PC-3 (cell line): ENCODE measurements at places on chromosomes 4 and X. TPM values are rescaled to one million over a fixed set of nuclear protein-coding genes. Genes with fewer than 3 reads are reported as not detected.

CFI gene
- not detected in 2 replicates for total RNA-seq

RAB9B gene
- 1.2 and 1.5 TPM in 2 replicates for total RNA-seq

GRCh38 chr4:29805916-29806480 is 914.2 kb upstream of the PCDH7 start:
- H3K27me3 ChIP-seq = no peaks in the 10 kb centered on the region
- no peak for DNase-seq
- no peaks in the 10 kb centered on the region for H3K36me3 ChIP-seq
- H3K4me1 ChIP-seq = no peaks in the 10 kb centered on the region
- no peak overlapping the region for H3K27ac ChIP-seq
- H3K4me3 ChIP-seq = no peak overlapping the region

LRRC66 gene
- total RNA-seq = 0.58 and 1.1 TPM in 2 replicates

DNA sequence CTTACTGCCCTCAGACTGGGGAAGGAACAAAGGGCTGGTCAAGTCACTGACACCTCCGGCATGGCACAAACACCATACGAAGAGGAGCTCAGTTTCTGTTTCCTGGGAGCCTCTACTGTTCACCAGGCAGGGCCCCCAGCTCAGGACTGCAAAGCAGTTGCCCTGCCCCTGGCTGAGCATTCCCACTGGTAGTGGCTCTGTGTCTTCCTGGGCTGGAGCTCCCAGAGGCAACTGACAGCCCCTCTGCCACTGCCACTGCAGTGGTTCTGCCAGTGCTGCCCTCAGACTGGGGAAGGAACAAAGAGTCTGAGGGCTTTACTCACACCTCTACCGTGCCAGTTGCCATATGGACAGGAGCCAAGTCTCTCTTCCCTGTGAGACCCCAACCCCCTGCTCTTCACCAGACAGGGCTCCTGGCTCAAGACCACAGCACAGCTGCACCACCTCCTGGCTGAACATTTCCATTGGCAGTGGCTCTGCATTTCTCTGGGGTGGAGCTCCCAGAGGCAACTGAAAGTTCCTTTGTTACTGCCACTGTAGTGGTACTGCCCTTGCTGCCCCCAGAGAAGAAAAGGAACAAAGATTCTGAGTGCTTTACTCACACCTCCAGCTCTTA is 67.9 kb downstream of the SMARCA5 start:
- H3K27me3 ChIP-seq = no peaks in the 10 kb centered on the region
- no peak overlapping the region for H3K27ac ChIP-seq
- H3K4me3 ChIP-seq = no peak overlapping the region
- no peaks in the 10 kb centered on the region for H3K36me3 ChIP-seq

DNA sequence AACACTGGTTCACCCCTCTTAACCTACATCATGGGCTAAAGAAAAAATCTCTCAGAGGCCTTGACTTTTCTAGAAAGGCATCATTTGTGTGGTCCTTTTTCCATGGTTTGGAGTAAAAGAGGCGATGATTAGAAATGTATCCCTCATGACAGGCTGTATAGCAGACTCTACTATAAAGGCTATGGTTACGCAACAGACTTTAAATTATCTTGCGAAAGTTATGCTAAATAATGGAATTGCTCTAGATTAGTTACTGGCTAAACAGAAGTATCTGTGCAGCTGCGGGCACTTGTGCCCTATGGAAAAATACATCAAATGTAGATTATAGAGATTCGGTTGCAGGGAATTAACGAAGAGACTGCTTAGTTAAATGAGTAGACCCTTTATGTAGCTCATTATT is 101.6 kb downstream of the TMEM47 start:
- H3K27me3 ChIP-seq = no peaks in the 10 kb centered on the region
- H3K4me3 ChIP-seq = no peak overlapping the region
- no peak for DNase-seq
- no peak overlapping the region for H3K27ac ChIP-seq
- no peaks in the 10 kb centered on the region for H3K4me1 ChIP-seq
- no peaks in the 10 kb centered on the region for H3K36me3 ChIP-seq

TNIP2 gene
- 56.5 and 77.8 TPM in 2 replicates for total RNA-seq

- peak; percentile 72 for DNase-seq
- H3K27ac ChIP-seq = no peak overlapping the region
- H3K36me3 ChIP-seq = no peaks in the 10 kb centered on the region
- H3K4me1 ChIP-seq = no peaks in the 10 kb centered on the region
- no peaks in the 10 kb centered on the region for H3K27me3 ChIP-seq
These were observed 36.6 kb upstream of the UGT2A1 start for GRCh38 chr4:69689599-69689998.

RASL11B gene
- total RNA-seq = 0.07 and 2.1 TPM in 2 replicates

GRCh38 chrX:102832661-102833060 is 104.4 kb upstream of the RAB40AL start:
- DNase-seq = peak; percentile 41
- H3K4me3 ChIP-seq = no peak overlapping the region
- no peaks in the 10 kb centered on the region for H3K36me3 ChIP-seq
- H3K27me3 ChIP-seq = no peaks in the 10 kb centered on the region
- H3K4me1 ChIP-seq = no peaks in the 10 kb centered on the region

DNA sequence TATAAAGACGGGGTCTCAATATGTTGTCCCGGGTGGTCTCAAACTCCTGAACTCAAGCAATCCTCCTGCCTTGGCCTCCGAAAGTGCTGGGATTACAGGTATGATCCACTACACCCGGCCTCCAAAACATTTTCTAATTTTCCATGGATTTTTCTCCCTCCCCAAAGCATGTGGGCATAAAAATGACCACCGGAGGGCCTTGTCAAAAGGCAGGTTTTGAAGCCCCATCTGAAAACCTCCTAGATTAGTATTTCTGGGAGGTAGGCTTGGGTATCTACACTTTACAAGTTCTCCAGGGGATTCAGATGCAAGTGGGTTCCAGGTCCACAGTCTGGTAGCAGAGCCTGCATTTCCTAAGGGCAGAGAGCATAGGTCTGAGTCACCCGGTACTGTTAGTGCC is 1.4 kb upstream of the GPR173 start:
- no peak overlapping the region for H3K4me3 ChIP-seq
- peaks cover 12% of the 10 kb centered on the region for H3K4me1 ChIP-seq
- H3K27me3 ChIP-seq = no peaks in the 10 kb centered on the region

MCF2 gene
- not detected in 2 replicates for total RNA-seq

AFF2 gene
- not detected in 2 replicates for total RNA-seq

DNA sequence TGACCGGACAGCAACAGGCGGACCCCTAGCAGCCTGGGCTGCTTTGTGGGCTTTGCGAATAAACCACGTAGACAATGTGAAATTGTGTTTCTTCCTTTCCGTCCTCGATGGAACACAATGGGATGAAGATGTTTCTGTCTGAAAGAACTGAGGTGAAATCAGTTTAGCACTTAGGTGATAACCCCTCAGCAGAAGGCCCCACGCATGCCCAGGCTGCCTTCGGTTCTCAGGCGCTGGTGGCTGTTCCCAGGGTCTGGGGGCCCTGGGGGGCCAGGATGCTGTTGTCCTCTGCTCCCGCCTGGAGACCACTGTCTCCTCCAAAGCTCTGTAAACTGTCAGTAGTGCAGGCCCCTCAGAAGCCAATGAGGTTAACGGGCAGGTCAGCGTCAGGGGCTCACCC is 73.9 kb upstream of the HGFAC start:
- H3K4me3 ChIP-seq = no peak overlapping the region
- no peaks in the 10 kb centered on the region for H3K4me1 ChIP-seq
- H3K36me3 ChIP-seq = no peaks in the 10 kb centered on the region
- H3K27me3 ChIP-seq = no peaks in the 10 kb centered on the region
- no peak for DNase-seq
- no peak overlapping the region for H3K27ac ChIP-seq

DOK7 gene
- total RNA-seq = 2.5 and 4.9 TPM in 2 replicates

SPP1 gene
- total RNA-seq = not detected in 2 replicates
